ENCODE measurements at places on chromosomes 16 and 17.
A peak's percentile ranks its signal among the peaks of the same experiment; 100 is the strongest.

DNA sequence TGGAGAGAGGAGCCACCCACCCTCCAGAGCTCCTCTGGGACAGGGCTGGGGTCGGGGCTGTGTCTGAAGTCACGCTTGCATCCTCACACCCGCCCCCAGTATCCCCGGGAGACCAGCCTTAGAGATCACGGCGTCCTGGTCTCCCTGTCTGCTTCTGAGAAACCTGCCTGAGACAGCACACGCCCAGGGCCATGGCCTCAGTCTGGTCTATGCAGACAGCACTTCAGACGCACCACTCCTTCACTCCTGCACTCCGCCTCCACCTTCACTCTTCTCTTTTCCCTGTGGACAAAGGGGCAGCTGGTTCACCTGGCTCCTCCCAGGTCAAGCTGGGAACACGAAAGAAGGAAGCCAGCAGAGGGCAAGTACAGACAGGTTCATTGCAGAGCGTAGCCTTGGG, 248.0 kb upstream of the GSE1 start:
- no peak for DNase-seq

DNA sequence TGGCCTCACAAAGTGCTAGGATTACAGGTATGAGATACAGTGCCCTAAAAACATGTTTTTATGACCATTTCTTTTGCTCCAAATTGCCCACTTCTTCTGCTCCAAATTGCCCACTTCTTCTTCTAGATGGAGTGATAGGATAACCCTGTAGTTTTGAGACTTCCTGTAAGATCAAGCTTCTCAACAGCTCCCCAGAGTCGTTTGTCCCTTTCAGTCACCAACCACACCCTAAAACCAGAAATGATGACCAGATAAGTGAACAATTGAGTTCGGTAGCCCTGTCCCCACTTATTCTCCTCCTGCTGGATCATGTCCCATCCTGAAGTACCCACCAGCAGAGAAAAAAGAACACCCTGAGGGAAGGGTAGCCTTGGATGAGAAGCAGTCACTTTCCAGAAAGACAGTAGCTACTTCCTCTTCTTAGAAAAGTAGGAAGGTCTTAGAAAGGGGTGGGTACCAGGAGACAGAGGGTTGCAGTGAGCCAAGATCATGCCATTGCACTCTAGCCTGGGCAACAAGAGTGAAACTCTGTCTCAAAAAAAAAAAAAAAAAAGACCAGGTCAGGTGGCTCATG, 2.5 kb downstream of the ODAD4 start:
- DNase-seq: peak; percentile 81

- DNase-seq: no peak
Observed at GRCh38 chr16:50810241-50810965, 68.5 kb downstream of the CYLD start.

- DNase-seq: no peak
Observed at GRCh38 chr17:46110219-46110618, 83.0 kb downstream of the KANSL1 start.

DNA sequence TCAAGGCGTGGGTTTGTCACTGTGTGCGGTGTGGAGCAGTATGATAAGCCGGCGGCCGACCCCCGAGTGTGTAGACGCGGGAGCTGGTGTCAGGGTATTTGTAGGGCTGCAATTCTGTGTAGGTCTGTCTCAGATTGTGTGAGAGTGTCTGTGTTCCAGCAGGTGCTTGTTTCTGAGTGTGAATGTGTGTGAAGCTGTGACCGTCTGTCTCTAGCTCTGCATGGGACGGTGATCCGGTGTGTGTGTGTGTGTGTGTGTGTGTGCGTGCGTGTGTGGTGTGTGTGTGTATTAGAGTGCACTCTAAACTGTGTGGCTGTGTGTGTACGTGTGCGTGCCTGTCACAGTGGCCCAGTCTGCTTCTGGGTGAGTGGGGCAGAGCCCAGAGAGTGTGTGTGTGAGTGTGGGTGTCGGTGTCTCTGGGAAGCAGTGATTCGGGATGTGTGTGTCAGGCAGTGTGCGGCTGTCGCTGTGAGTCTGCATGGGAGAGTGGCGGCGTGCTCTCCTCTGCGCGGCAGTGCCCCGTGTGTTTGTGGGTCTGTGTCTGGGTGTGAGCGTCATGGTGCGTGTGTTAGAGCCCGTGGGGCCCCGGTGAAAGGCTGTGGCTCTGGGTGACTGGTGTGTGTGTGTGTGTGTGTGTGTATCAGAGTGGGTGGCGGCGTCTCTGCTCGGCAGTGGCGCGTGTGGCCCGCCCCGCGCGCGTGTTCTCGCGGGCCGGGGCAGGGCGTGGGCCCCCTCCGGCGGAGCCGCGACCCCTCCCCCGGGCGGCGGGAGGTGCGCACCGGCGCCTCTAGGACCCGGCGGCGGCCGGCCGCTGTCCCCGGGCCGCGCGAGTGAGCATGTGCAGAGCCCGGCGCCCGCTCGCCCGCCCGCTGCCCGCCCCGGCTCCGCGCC, at the start of gene WSCD1:
TSS of gene WSCD1 (plus strand) at position 841 of the 891 bp plus-strand sequence. CDS start 10,280 bp downstream, outside the sequence.
- DNase-seq: no peak

- DNase-seq: no peak
Observed at GRCh38 chr17:79440251-79440650, 170.6 kb downstream of the RBFOX3 start.

DNA sequence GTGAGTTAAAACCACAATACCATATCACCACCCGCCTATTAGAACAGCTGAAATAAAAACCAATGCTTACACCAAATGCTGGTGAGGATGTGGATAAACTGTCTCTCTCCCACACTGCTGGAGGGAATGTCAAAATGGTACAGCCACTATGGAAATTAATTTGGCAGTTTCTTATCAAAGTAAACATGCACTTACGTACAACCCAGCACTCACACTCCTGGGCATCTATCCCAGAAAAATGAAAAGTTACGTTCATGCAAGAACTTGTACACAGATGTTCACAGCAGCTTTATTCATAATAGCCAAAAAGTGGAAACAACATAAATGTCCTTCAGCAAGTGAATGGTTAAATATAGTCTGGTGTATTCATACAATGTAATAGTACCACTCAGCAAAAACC, 173.2 kb upstream of the MYOCD start:
- no peak for DNase-seq

GRCh38 chr17:67779098-67779672, 46.1 kb upstream of the BPTF start:
- DNase-seq: peak; percentile 38

DNA sequence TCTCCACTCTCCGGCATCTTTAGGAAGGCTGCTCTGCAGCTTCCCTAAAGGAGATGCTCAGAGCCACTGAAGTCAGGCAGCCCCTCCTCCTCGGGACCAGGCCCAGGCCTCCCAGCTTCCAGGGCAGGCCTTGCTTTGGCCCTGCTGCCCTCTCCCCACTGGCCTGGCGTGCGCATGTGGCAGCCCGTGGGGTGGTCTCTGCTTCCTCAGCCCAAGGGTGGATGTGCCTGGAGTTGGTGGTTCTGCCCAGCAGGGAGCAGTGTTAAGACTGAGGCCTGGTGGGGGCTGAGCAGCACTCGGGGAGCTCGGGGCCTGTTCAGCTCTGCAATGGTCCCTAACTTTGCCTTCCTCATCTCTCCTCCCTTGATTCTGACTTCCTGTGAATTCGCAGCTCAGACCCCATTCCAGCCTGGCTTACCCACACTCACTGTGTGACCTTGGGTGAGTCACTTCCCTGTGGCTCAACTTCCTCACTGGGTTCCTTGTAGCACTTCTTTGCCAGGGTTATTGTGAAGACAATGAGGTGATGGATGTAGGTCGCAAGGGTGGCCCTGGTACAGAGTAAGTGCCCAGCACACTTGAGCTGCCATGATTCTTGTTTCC, 63.2 kb downstream of the NKD1 start:
- DNase-seq: peak; percentile 87

- DNase-seq: no peak
Observed at GRCh38 chr17:33072421-33073161, 80.9 kb downstream of the SPACA3 start.

- DNase-seq: no peak
Observed at GRCh38 chr16:82584553-82585152, 42.1 kb upstream of the CDH13 start.

DNA sequence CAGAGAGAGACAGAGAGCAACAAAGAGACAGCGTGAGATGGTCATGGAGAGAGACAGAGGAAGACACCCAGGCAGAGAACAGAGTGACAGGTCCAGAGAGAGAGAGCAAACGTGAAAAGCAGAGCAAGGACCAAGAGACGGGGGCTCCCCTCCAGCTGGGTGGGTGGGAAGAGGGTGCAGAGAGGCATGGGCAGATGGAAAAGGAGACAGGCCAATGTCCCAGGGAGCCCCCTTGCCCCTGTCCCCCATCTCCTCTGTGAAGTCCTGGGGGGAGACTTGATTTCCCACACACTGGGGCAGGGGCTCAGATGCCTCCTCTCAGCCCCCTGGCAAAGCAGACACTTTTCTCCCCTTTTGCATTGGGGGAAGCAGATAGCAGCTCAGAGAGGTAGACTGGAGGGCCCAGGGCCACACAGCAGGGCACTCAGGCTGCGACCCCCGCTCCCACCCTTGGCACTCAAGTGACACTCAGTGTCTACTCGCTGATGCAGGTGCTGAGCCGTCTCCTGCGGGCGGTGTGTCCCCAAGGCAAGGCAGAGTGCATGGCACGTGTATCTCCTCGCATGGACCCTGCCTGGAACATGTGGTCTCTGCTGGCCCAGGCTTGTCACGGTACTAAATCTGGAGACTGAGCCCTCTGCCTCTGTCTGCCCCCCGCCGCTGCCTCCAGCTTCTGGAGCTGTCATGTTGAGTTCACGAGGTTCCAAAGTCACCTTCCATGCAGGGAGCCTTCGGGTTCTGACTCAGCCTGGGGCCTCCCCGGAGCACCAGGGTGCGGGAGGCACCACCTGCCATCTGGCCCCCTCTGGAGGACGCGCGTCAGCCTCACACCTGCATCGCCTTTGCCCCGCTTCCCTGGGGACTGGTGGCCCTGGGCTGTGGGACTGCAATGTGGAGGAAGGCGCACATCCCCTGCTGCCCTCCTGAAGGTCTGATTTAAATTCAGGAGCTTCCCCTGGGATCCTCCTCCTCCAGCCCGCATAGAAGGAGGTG, 215.9 kb upstream of the GSE1 start:
- no peak for DNase-seq

- DNase-seq: no peak
Observed at GRCh38 chr16:66120656-66121055, 245.8 kb upstream of the CDH5 start.

- peak; percentile 39 for DNase-seq
Observed at GRCh38 chr16:89922477-89922883, 662 bp upstream of the TUBB3 start.

DNA sequence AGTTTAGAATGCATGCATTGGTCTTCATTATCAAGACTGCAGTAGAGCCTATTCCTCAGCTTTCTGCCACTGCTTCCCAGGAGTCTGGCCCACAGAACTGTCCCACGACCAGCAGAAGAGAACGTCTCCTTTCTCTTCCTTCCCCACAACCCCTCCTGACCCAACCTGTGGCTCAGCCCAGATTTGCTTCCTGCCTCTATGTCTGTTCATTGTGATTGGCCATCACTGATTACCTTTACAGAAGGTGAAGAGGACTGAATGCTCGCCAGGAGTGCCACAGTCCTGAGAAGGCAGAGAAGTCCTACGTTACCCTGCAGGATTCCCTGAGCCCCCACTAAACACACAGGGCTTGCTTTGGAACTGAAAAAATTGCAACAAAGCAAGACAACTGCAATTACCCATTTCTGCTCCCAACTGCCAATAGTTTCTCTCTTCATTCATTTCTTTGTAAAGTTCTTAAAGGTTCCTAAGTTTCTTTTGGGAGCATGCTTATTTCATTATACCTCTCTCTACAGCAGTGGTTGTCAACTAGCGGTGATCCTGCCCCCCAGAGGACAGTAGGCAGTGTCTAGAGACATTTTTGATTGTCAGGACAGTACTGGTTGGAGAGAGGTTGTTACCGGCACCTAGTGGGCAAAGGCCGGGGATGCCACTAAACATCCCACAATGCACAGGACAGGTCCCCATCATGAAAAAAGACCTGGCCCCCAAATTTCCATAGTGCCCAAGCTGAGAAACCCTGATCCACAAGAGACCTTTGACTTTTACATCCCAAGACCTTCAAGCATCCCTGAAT, 4.5 kb upstream of the NAT9 start:
- DNase-seq: peak; percentile 55

GRCh38 chr17:40859536-40859935, 7.5 kb downstream of the KRT12 start:
- DNase-seq: no peak
